NCI-H446 (cell line): ENCODE measurements at places on chromosomes 4 and X.

GRCh38 chrX:11081511-11081910 lies 29.6 kb upstream of the HCCS start:
- no peak for DNase-seq

GRCh38 chr4:118964891-118965411 lies 76.3 kb downstream of the SYNPO2 start:
- no peak for DNase-seq

GRCh38 chr4:189385579-189385978 lies 555.1 kb upstream of the FRG1 start:
- DNase-seq, result no peak

- no peak for DNase-seq
Measured at GRCh38 chr4:153651587-153651986, 32.5 kb upstream of the TLR2 start.

DNA sequence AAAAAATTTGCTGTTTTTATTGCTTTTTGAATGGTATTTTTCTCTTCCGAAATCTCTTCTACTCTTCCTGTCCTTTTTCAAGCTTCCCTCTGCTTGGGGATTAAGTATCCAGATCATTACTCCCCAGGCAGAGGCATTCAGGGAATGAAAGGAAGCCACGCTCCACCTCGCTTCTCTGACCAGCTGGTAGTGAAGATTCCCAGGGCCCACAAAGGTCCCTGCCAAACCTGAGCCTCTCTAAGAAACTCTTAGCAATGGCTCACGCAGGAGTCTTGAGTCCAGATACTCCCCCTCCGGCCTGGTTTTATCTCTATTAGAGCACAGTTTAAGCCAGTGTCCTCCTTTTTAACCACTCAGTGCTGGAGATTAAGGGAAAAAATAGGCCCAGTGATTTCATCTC lies 51.4 kb upstream of the SOD3 start:
- no peak for DNase-seq

DNA sequence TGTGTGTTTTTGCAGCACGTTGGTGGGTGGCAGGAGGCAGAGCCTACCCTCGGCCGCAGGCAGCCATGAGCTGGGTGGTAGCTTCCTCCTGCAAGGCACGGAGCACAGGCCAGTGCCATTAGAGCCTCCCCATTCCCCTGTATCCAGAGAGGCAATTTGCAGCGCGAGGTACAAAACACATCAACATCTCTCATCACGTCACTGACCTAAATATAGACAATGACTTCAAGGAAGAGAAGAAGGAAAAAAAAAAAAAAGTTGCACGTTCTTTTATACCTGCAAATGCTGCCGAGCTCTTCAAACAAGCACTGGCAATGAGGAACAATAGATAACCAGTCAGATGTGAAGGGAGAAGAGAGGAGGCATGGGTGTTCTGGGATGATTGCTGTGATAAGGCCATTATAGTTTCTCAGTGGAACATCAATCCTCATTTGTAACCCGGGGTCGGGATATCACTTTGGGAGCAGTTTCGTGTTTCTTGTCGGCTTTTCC lies 159.9 kb downstream of the MGST2 start:
- no peak for DNase-seq

DNA sequence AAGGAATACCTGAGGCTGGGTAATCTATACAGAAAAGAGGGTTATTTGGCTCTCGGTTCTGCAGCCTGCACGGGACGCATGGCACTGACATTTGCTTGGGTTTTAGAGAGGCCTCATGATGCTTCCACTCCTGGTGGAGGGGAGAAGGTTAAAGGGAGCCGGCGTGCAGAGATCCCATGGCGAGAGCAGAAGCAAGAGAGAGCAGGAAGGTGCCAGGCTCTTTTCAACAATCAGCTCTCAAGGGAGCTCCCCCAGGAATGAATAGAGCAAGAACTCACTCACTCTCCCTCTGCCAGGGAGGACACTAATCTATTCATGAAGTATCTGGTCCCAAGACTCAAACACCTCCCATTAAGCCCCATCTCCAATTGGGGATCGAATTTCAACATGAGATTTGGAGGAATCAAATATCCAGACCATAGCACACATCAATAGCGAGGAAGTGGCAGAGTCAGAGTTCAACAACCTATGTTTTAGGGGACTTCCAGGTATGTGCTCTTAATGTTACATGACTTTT lies 109.8 kb downstream of the SORBS2 start:
- no peak for DNase-seq

GRCh38 chr4:152063621-152064240 lies 302.9 kb upstream of the GATB start:
- DNase-seq, result no peak

GRCh38 chr4:136713140-136713539 lies 819.2 kb downstream of the PCDH18 start:
- no peak for DNase-seq

DNA sequence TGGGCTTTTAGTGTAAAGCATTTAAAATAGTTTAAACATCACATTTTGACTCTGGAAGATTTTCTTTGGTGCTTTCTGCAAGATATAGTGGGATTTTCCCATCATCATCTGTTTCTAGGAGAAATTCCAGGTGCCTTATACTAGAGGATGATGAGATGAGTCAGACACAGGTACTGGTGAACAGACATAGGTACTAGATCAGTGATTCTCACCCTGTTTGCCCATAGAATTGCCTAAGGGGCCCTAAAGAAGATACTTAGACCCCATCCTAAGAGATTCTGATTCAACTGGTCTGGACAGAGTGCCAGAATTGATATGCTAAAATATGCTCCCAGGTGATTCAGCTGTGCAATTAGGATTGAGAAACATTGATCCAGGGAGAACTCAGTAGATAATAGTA lies 9.7 kb downstream of the TSPAN7 start:
- no peak for DNase-seq

GRCh38 chr4:185099024-185099682 lies 43.9 kb upstream of the SLC25A4 start:
- DNase-seq, result no peak

- DNase-seq, result no peak
Measured at GRCh38 chr4:108546728-108547127, 73.6 kb upstream of the RPL34 start.

GRCh38 chr4:128141866-128142265 lies 80.8 kb downstream of the LARP1B start:
- DNase-seq, result no peak

DNA sequence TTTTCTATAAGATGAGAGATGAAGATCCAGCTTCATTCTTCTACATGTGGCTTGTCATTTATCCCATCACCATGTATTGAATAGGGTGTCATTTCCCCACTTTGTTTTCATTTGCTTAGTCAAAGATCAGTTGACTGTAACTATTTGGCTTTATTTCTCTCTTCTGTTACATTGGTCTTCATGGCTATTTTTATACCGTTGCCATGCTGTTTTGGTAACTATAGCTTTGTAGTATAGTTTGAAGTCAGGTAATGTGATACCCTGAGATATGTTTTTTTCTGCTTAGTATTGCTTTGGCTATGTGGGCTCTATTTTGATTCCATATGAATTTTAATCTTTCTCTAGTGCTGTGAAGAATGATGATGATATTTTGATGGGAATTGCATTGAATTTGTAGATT lies 514.3 kb downstream of the GBA3 start:
- no peak for DNase-seq
